Esophagus muscularis mucosa (tissue), 4 donors: ENCODE measurements at places on chromosomes 3 and 15. TPM values are rescaled to one million over a fixed set of nuclear protein-coding genes. Genes with fewer than 3 reads are reported as not detected.

C3orf22 gene
- not detected for total RNA-seq

DNA sequence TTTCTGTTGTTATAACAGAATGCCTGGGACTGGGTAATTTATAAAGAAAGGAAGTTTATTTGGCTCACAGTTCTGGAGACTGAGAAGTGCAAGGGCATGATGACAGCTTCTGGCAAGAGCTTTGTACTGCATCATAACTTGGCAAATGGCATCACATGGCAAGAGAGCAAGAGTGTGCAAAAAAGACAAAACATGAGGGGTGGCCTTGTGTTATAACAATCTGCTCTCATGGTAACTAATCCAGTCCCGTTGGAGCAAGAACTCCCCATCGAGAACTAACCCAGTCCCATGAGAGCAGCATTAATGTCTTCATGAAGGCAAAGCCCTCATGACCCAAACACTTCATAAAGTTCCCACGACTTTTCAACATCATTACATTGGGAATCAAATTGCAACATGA, 23.2 kb downstream of the SCN11A start:
- H3K4me1 ChIP-seq = no peaks in the 10 kb centered on the region
- no peak overlapping the region for H3K27ac ChIP-seq
- H3K36me3 ChIP-seq = no peaks in the 10 kb centered on the region
- no peaks in the 10 kb centered on the region for H3K27me3 ChIP-seq

DNA sequence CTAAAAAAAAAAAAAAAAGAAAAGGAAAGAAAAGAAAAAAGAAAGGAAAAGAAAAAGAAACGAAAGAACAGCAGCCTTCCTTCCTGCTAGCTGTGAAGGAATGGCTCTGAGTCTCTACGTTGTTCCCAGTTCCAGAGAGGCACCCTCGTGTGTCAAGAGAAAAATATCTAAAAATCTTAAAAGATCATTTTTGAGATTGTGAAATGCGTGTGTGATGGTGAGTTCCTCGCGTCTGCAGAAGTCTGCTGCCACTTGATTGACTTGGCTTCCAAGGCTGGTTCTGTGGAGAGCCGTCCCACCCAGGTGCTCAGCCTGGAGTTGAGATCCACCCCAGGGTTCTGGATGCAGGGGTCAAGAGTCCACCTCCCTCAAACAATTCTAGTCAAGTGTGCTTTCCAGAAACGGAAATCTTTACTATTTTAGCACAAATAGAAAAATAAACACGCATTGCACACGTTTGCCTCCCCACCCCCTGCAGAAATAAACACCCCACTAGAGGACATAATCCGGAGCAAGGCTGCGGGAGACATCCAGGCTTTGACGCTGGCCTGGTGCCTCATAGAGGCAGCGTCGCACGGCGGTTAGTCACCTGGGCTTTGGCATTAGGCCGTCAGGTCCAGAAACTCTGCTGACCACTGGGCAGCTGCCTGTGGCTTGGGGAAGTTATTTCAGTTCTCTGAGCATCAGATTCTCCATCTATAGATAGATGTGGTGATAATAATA, 265.4 kb downstream of the FAM43A start:
- H3K4me1 ChIP-seq = peaks cover 5% of the 10 kb centered on the region
- H3K36me3 ChIP-seq = no peaks in the 10 kb centered on the region
- no peak overlapping the region for H3K27ac ChIP-seq
- DNase-seq = no peak
- H3K27me3 ChIP-seq = no peaks in the 10 kb centered on the region
- no peak overlapping the region for H3K4me3 ChIP-seq

DNA sequence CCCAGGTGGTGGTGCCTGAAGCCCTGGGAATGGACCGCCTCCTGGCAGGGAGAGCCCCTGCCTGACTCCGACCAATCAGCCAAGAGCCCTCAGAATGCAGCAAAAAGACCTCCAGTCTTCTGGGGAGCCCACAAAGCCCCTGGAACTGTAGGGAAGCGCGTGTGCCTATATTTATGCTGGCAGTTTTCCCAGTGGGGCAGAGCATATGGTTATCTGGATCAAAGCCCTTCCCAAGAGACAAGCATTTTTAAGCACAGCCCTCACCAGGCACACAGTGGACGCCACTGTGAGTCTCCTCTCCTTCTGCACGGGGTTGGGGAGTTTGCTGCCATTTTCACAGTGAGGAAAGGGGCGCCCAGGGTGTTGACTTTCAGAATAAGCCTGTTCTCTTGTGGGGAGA, 80.9 kb upstream of the RPL32 start:
- DNase-seq = no peak
- no peak overlapping the region for H3K27ac ChIP-seq
- H3K4me1 ChIP-seq = peaks cover 36% of the 10 kb centered on the region
- H3K4me3 ChIP-seq = no peak overlapping the region
